Cardiac fibroblast (primary cell): ENCODE measurements at places on chromosomes 5 and 9.
A peak's percentile ranks its signal among the peaks of the same experiment; 100 is the strongest.

GRCh38 chr5:33195431-33196165 lies 245.2 kb upstream of the TARS1 start:
- DNase-seq = peak; percentile 57

GRCh38 chr5:160619381-160619780 lies 197.7 kb downstream of the PTTG1 start:
- DNase-seq = no peak

GRCh38 chr9:76412638-76413037 lies 18.4 kb upstream of the RFK start:
- no peak for DNase-seq

GRCh38 chr9:38088006-38088925 lies 19.2 kb upstream of the SHB start:
- DNase-seq = peak; percentile 50

GRCh38 chr9:92151691-92152393 lies 36.6 kb upstream of the SPTLC1 start:
- peak; percentile 68 for DNase-seq

GRCh38 chr9:27627188-27627564 lies 53.9 kb upstream of the C9orf72 start:
- no peak for DNase-seq

GRCh38 chr9:69632768-69633167 lies 39.4 kb downstream of the APBA1 start:
- no peak for DNase-seq

DNA sequence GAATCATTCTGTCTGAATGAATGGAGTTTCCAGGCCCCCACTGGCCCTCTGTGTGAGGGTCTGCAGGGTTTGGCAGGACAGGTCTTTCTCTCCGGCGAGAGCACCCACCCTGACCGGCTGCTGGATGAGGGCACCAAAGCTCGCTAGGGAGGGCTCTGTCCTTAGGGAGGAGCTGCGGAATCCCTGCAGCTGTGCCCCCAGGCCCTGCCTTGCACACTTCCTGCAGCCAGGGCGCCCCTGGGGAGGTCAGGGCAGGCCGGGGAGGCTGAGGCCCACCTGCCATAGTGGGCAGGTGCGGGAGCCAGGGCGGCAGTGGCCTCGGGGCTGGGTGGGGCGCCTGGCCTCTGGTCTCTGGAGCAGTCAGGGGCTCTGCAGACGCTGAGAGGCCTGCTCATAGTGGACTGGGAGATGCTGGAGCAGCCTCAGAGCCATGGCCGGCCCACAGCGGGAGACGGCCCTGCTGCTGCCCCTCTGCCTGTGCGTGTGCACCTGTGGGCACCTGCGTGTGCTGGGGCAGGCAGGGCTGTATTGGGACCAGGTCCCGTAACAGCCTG lies 36.1 kb downstream of the EXOC3 start:
- DNase-seq = no peak

- no peak for DNase-seq
These were observed 19.6 kb downstream of the PRUNE2 start for GRCh38 chr9:76886318-76886717.

GRCh38 chr9:122383992-122384461 lies 13.2 kb downstream of the PTGS1 start:
- peak; percentile 77 for DNase-seq

GRCh38 chr5:147687118-147687517 lies 95.4 kb downstream of the JAKMIP2 start:
- DNase-seq = no peak

DNA sequence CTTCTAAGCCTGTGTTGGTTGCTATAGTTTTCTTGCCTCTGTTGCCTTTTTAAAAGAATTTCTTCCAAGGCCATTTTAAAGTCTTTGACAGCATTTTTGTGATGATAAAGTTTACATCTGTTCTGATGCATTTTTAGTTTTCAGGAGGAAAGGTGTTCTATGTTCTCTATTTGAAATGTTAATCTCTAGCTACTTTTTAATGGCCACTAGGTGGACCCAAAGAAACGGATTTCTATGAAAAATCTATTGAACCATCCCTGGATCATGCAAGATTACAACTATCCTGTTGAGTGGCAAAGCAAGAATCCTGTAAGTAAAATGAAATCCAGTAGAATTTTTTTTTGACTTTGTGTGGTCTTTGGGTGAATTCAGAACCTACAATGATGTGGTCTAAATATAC lies 60.2 kb downstream of the MELK start:
- DNase-seq = peak; percentile 66

- DNase-seq = no peak
These were observed 141.6 kb downstream of the INSYN2B start for GRCh38 chr5:169838688-169839087.

DNA sequence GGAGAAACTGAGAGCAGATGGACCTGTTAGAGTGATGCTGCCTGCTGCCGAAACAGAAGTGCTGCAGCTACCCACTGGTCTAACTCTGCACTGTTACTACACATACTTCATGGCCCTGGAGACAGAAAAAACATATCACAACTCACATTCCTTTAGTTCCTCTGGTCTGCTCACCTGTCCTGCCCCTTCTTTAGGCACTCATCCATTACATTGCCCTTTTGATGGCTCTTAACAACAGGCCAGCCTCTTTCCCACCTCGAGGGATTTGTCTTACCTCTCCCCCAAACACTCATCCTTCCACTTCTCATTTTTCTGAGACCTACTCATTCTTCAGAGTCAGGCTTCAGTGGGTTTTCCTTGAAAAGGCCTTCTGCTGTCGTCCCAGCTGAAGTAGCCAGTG lies 49.2 kb downstream of the KCTD16 start:
- DNase-seq = no peak

GRCh38 chr9:126096340-126096739 lies 230.3 kb upstream of the MVB12B start:
- DNase-seq = no peak

GRCh38 chr5:79056847-79057246 lies 12.6 kb downstream of the DMGDH start:
- DNase-seq = no peak

GRCh38 chr9:106653213-106653612 lies 209.8 kb upstream of the ZNF462 start:
- peak; percentile 50 for DNase-seq

DNA sequence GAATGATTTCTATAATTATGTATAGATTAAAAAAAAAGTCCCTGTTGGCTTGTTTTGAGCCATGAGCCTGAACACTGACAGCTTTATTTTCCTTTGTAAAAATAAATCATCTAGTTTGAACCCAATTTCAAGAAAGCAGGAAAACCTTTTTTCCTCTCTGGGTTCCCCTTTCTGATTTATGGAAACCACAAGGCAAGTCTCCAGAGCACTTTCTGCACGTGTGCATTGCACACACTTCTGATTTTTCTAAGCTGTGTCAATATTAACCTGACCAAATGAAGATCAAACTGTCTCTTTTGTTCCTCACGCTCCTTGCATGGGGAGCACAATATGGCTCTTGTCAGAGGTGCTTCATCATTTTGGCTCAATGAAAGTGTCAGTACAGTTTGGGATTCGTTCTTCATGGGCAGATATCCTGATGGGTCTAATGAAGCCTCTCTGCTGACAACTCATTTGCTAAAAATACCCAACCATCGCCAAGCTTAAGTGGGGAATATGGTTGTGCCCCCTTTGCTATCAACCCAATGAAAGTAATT lies 39.2 kb upstream of the PCA3 start:
- no peak for DNase-seq

DNA sequence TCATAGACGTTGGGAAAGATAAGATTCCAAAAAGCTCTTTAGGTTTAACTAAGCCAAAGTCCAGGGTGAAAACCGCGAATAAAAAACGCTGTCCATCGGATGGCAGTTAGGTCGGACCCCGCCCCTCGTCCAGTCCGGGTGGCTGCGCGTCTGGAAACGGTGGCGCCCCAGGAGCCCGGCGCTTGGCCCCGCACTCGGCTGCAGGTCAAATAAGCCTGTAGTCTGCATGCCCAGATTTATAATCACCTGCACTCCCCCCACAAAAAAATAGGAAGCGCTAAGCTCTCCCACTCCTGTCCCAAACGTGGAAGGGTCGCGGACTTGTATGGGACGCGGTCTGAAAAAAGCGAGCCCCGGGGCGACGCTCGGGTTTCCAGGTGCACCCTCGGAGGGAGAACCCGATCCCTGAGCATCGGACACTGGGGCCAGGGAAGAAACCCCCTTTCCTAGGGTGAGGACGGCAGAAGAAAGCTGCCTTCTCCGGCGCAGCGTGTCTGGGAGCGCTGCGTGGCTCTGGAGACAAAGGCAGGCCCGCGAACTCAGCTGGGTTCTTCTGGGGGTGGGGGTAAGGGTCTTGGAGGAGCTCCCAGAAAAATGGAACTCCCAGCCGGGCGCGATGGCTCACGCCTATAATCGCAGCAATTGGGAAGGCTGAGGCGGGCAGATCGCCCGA lies 923 bp upstream of the ZBTB5 start:
- peak; percentile 94 for DNase-seq

GRCh38 chr9:93612052-93612795 lies 35.8 kb downstream of the PHF2 start:
- DNase-seq = no peak

GRCh38 chr9:117178596-117179375 lies 236.1 kb downstream of the ASTN2 start:
- DNase-seq = no peak

- DNase-seq = no peak
These were observed 56.6 kb downstream of the RASEF start for GRCh38 chr9:83006378-83006777.

DNA sequence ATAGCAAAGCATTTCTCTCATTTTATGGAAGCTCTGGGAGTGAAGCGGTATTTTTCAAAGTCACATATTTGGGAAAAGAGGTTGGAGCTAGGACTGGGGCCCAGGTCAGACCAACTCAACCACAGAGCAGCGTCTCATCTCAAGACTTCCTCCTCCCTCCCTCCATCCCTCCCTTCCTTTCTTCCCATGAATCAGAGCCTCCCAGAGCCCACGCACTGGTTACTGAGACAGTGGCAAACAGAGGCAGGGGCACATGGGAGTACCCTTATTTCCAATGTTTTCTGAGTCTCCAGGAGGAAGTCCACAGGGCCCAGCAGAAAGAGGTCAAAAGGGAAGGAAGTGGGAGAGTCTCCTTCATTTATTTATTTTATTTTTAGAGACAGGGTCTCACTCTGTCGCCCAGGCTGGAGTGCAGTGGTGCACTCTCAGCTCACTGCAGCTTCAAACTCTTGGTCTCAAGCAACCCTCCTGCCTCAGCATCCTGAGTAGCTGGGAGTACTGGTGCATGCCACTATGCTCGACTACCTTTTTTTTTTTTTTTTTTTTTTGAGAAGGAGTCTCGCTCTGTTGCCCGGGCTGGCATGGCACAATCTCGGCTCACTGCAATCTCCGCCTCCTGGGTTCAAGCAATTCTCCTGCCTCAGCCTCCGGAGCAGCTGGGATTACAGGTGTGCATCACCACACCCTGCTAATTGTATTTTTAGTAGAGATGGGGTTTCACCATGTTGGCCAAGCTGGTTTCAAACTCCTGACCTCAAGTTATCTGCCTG lies 52.5 kb upstream of the CDKN2AIPNL start:
- peak; percentile 42 for DNase-seq

GRCh38 chr5:79495311-79495710 lies 18.6 kb downstream of the HOMER1 start:
- no peak for DNase-seq

DNA sequence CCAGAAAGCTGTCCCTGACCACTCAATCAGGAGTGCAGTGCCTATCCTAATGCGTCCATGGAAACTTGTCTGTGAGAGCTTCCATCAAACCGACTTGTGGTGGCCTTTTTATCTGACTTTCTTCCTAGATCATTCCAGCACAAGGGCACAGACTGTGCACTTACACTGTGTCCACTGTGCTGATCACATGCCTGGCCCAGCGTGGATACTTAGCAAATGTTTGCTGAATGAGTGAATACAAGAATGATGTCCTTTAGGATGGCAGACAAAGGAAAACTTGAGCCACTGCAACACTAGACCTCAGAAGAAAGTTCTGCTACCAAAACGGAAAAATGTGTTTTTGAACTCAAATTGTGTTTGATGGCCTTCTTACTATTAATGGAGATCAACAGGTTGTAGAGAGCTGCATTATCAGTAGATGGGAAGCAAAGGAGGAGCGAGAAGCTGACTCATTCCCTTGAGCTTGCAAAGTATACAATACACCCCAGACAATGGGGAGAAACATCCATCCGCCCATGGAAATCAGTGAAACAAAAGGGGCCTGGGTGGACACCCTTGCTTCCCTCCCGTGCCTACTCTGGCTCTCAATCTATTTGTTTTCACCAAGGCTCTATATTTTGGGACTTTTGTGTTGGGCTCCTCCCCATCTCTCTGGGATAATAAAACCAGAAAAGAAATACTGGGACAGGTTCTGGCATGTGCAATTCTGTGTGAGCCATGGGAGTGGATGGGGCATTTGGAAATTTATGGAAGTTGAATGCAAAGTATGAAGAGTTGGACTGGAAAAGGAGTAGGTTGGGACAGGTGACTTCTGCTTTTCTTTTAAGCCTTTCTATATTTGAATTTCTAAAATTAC lies 76.2 kb upstream of the ZFAND5 start:
- DNase-seq = peak; percentile 57

DNA sequence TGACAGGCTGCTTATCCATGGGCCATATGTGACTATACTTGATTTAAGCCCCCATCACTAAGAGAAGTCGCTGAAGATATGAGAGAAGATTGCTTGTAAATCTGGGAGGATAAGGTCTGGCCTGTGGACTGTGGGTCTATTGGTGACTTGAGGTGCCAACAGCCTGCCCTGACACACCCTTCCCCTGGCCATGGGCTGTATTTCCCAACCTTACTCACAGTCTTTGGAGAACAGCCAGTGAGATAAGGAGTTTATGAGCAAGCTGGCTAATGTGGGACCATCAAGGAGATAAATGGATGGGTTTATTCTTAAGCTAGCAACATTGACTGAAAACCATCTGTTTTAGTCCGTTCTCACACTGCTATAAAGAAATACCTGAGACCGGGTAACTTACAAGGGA lies 231.3 kb downstream of the ZSWIM6 start:
- no peak for DNase-seq

DNA sequence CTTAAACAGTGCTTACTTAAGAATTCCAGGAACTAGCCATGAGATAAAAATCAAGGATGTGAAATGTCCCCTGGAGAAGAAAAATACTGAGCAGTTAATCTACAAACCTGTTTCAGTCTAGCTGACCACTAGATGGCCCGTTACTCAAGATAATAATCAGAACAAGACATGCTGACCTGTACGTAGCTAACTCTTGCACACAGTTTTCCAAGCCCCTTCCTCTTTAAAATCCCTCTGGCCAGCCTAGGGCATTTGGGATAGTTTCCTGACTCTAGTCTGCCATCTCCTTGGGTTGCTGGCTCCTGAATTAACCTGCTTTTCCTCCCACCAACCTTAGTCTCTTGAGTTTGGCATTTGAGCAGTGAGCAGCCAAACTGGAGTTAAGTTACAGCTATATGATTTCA lies 59.2 kb upstream of the TRAF1 start:
- peak; percentile 83 for DNase-seq

DNA sequence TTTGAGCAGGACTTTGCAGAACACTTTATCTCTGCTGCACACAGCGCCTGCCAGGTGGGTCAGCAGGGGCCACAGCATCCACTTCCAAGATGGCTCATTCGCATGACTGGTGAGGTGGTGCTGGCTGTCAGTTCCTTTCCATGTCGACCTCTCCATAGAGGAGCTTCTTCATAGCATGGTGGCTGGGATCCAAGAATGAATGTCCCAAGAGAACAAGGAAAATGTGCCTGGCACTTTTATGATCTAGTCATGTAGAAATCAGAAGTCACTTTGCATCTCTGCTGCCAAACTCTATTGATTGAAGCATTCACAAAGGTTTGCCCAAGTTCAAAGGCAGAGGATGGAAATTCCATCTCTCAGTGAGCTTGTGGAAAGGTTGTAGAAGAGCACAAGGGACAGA lies 85.0 kb downstream of the GALNT10 start:
- DNase-seq = no peak

- peak; percentile 8 for DNase-seq
These were observed 503.6 kb downstream of the ELAVL2 start for GRCh38 chr9:23322392-23322791.
